ENCODE measurements at places on chromosomes 3 and 15.

GRCh38 chr15:70875001-70875782, 17.0 kb downstream of the THAP10 start:
- no peak overlapping the region for H3K4me3 ChIP-seq
- no peak for DNase-seq
- peaks cover 26% of the 10 kb centered on the region for H3K27me3 ChIP-seq
- peaks cover 1% of the 10 kb centered on the region for H3K4me1 ChIP-seq
- no peaks in the 10 kb centered on the region for H3K36me3 ChIP-seq

- H3K36me3 ChIP-seq = peaks cover 4% of the 10 kb centered on the region
- no peak for DNase-seq
- peak within 1 kb of the TSS; percentile 71 for H3K4me3 ChIP-seq
- no peak within 1 kb of the TSS for H3K27ac ChIP-seq
- H3K27me3 ChIP-seq = no peaks in the 10 kb centered on the region
- H3K4me1 ChIP-seq = peaks cover 16% of the 10 kb centered on the region
Measured at GRCh38 chr3:51967384-51968169, at the start of gene PCBP4. Gene PCBP4 (minus strand): TSS chr3:51967454. CDS start chr3:51961240, 6,214 bp downstream.

DNA sequence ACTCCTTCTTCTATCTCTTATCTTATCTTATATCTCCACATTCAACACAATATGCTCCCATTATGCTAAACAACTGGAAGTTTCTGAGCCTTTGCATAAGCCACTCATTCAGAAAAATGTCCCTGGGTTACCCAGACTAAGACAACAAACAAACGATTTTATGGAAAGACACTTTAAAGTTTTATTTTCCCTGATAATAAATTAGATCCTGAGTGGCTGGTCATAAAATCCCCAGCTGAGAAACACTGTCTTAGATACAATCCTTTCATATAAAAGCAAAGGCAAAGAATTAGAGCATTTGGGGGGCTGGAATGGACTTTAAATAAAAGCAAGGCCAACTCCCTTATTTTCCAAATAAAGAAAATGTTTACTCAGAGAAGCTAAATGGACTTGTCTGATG, 322.3 kb downstream of the GBE1 start:
- H3K4me1 ChIP-seq = no peaks in the 10 kb centered on the region
- no peak for DNase-seq
- H3K4me3 ChIP-seq = no peak overlapping the region
- no peaks in the 10 kb centered on the region for H3K36me3 ChIP-seq

DNA sequence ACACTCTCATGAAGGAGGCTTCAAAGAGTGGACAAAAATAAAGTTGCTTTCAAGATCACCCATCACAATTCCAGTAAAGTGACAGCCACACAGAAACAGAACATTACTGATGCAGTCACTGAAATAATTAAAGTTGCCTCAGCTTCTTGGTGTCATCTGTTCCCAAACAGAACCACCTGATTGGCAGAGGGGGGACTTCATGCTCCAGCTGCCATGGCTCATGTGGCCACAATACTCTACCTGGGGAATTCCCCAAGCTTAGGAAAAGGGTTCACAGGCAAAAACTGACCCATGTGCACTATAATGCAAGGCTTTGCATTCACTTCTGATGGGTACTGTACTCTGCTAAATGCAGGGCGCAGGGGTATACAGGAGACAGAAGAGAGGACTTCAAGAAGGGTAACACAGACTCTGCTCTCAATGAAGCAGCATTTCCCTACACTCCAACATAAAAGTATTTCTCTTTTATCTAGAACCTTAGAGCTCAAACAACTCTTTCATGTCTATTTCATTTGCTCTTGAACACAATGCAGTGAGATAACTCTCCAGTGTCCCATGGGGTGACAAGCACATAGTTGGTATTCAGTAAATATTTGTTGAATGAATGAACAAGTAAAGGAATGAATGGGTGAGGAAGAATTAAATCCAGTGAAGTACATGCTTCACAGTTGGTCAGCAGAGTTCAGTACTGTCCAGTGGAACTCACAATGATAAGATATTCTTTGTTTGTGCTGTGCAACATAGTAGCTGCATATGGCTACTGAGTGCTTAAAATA, 8.6 kb upstream of the CTNNB1 start:
- no peak overlapping the region for H3K4me3 ChIP-seq
- peaks cover 10% of the 10 kb centered on the region for H3K27me3 ChIP-seq
- no peak for DNase-seq
- no peaks in the 10 kb centered on the region for H3K36me3 ChIP-seq

- H3K27me3 ChIP-seq = no peaks in the 10 kb centered on the region
- H3K27ac ChIP-seq = peak overlapping the region; percentile 81
- no peaks in the 10 kb centered on the region for H3K36me3 ChIP-seq
- H3K4me3 ChIP-seq = peak overlapping the region; percentile 64
Measured at GRCh38 chr3:115792206-115792955, 169.1 kb downstream of the GAP43 start.

DNA sequence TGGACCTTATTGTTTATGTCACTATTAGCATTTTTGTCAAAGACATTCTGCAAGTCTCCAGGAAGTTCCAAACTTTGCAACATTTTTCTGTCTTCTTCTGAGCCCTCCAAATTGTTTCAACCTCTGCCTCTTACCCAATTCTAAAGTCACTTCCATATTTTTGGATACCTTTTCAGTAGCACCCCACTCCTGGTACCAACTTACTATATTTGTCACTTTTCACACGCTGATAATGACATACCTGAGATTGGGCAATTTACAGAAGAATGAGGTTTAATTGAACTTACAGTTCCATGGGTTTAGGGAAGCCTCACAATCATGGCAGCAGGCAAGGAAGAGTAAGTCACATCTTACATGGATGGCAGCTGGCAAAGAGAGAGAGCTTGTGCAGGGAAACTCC, 1206.5 kb upstream of the EPHA6 start:
- no peaks in the 10 kb centered on the region for H3K4me1 ChIP-seq
- H3K36me3 ChIP-seq = no peaks in the 10 kb centered on the region
- no peak overlapping the region for H3K4me3 ChIP-seq
- H3K27me3 ChIP-seq = no peaks in the 10 kb centered on the region
- no peak for DNase-seq

GRCh38 chr3:63400246-63400860, 122.2 kb downstream of the SYNPR start:
- no peak overlapping the region for H3K4me3 ChIP-seq
- no peaks in the 10 kb centered on the region for H3K36me3 ChIP-seq
- no peak for DNase-seq

GRCh38 chr3:24773798-24774197, 279.1 kb upstream of the THRB start:
- H3K4me1 ChIP-seq = no peaks in the 10 kb centered on the region
- no peaks in the 10 kb centered on the region for H3K27me3 ChIP-seq
- no peaks in the 10 kb centered on the region for H3K36me3 ChIP-seq
- H3K4me3 ChIP-seq = no peak overlapping the region

DNA sequence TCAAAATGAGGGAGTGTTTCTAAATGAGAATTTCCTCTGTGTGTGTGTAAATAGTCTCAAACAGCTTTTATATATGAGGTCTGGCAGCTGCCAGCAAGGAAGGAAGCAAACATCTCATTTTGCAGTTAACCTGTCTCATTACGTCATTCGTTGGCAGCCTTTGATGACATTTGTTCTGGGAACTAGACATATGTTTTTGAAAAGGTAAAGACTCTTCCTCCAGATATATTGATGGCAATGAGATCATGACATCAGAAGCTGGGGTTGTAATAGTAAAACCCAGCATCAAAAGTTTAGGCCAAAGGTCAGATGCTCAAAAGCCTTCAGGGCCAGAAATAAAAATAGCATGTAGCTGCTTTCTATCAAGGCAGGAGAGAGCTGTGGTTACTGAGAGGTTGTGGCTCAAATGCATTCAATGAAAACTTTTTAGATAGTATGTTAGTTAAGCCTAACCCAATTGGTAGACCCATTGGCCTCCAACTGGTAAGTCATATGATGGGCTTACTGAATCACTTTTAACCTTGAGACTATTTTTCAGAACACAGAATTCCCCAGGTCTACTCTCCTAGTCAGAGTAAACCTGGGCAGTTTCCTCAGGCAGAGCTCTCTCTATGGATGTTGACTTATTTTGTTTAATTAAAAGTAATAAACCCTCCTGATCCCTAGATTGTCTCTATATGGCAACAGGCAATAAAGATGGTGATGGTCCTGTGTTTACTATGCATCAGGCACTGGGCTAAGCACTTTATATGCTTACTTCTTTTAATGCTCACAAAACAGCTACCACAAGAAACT, 386.5 kb upstream of the CFAP20DC start:
- peaks cover 11% of the 10 kb centered on the region for H3K4me1 ChIP-seq
- no peak overlapping the region for H3K27ac ChIP-seq
- no peaks in the 10 kb centered on the region for H3K27me3 ChIP-seq
- H3K36me3 ChIP-seq = peaks cover 4% of the 10 kb centered on the region
- no peak overlapping the region for H3K4me3 ChIP-seq

DNA sequence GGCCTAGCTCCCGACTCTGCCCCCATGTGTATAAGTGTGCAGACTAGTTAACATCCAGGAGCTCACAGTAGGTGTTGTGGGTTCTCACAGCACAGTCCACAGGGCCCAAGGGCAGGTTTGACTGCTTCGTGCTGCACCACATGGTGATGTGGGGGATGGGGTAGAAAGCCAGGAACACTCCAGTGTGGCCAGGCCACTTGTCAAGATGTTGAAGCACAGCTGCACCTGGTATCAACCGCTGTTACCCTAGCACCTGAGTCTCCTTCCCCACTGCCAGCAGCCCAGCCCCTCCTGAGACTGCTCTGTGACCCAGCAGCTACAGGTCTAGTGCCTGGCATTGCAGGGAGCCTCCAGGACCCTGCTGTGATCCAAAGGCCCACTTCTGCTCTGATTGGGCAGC, 53.4 kb downstream of the CHDH start:
- H3K4me3 ChIP-seq = no peak overlapping the region
- H3K4me1 ChIP-seq = no peaks in the 10 kb centered on the region
- H3K27ac ChIP-seq = no peak overlapping the region
- no peaks in the 10 kb centered on the region for H3K27me3 ChIP-seq
- H3K36me3 ChIP-seq = no peaks in the 10 kb centered on the region

GRCh38 chr3:69212411-69213160, 90.2 kb upstream of the LMOD3 start:
- peak overlapping the region; percentile 37 for H3K4me3 ChIP-seq
- H3K36me3 ChIP-seq = peaks cover 3% of the 10 kb centered on the region
- no peak for DNase-seq

- peak within 1 kb of the TSS; percentile 83 for H3K4me3 ChIP-seq
- peaks cover 17% of the 10 kb centered on the region for H3K4me1 ChIP-seq
- peaks cover 2% of the 10 kb centered on the region for H3K36me3 ChIP-seq
- H3K27ac ChIP-seq = peak within 1 kb of the TSS; percentile 52
Measured at GRCh38 chr3:183825456-183826161, at the start of gene MAP6D1. Gene MAP6D1 (minus strand): TSS chr3:183825577. CDS start chr3:183825547, 30 bp downstream.

DNA sequence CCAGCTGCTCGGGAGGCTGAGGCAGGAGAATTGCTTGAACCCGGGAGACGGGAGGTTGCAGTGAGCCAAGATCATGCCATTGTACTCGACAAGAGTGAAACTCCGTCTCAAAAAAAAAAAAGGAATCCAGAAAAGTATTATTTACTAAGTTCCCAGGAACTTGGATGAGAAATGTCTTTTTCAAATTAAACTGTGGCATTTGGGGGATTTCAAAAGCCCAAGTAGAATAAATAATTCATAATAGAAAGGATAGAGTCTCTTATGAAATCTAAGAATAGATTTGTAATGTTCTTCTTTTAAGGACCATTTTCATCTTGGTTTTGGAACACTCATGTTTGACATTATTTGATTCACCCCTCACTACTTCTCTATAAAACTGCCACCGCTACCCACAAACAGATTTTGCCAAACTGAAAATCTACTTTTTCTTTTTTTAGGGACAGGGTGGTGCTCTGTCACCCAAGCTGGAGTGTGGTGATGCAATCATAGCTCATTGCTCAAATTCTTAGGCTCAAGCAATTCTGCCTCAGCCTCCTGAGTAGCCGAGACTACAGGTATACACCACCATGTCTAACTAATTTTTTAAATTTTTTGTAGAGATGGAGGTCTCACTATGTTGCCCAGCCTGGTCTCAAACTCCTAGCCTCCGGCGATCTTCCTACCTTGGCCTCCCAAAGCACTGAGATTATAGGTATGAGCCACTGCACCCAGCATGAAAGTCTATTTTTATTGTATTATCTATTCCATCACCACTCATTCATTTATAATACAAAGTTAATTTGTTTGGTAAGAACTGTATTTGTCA, 99.3 kb downstream of the SENP2 start:
- no peaks in the 10 kb centered on the region for H3K36me3 ChIP-seq
- H3K27me3 ChIP-seq = peaks cover 2% of the 10 kb centered on the region
- H3K27ac ChIP-seq = no peak overlapping the region
- no peaks in the 10 kb centered on the region for H3K4me1 ChIP-seq
